ENCODE measurements at places on chromosomes 5 and 9.

- H3K36me3 ChIP-seq, result no peaks in the 10 kb centered on the region
- H3K27me3 ChIP-seq, result no peaks in the 10 kb centered on the region
- H3K4me3 ChIP-seq, result no peak overlapping the region
- no peak overlapping the region for H3K27ac ChIP-seq
- H3K4me1 ChIP-seq, result no peaks in the 10 kb centered on the region
- DNase-seq, result no peak
These were observed 24.7 kb upstream of the SLC6A19 start for GRCh38 chr5:1176473-1177391.

- no peak overlapping the region for H3K4me3 ChIP-seq
- no peaks in the 10 kb centered on the region for H3K27me3 ChIP-seq
- no peak overlapping the region for H3K27ac ChIP-seq
- no peak for DNase-seq
These were observed 69.7 kb downstream of the ZNF618 start for GRCh38 chr9:113945784-113946183.

- no peak overlapping the region for H3K27ac ChIP-seq
- peaks cover 15% of the 10 kb centered on the region for H3K4me1 ChIP-seq
- DNase-seq, result no peak
- no peak overlapping the region for H3K4me3 ChIP-seq
These were observed 259.7 kb upstream of the ANKRD55 start for GRCh38 chr5:56492812-56493211.

DNA sequence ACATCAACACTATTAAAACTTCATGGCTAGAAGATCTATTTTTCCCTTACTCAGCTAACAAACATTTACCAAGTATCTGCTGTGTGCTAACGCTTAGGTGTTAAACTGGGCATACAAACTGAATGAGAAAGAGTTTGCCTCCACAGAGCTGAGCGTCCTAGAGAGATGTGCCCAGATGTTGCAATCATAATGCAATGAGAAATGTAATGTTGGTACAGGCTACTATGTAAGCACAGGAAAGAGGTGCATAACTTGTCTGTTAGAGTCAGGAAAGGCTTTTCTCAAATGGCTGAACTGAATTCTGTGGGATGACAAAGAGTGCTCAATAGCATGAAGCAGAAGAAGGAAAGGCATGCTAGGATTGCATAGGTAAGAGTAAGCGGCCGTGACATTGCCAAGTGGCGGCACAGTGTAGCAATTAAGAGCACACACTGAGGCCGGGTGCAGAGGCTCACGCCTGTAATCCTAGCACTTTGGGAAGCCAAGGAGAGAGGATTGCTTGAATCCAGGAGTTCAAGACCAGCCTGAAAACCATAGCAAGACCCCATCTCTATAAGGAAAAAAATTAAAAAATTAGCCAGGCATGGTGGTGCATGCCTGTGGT is 137.8 kb downstream of the MEF2C start:
- H3K4me3 ChIP-seq, result no peak overlapping the region
- no peaks in the 10 kb centered on the region for H3K36me3 ChIP-seq
- DNase-seq, result no peak
- H3K4me1 ChIP-seq, result no peaks in the 10 kb centered on the region

GRCh38 chr5:175211956-175212756 is 231.8 kb downstream of the DRD1 start:
- H3K27ac ChIP-seq, result no peak overlapping the region
- H3K27me3 ChIP-seq, result no peaks in the 10 kb centered on the region
- H3K36me3 ChIP-seq, result no peaks in the 10 kb centered on the region
- DNase-seq, result no peak
- H3K4me1 ChIP-seq, result no peaks in the 10 kb centered on the region

DNA sequence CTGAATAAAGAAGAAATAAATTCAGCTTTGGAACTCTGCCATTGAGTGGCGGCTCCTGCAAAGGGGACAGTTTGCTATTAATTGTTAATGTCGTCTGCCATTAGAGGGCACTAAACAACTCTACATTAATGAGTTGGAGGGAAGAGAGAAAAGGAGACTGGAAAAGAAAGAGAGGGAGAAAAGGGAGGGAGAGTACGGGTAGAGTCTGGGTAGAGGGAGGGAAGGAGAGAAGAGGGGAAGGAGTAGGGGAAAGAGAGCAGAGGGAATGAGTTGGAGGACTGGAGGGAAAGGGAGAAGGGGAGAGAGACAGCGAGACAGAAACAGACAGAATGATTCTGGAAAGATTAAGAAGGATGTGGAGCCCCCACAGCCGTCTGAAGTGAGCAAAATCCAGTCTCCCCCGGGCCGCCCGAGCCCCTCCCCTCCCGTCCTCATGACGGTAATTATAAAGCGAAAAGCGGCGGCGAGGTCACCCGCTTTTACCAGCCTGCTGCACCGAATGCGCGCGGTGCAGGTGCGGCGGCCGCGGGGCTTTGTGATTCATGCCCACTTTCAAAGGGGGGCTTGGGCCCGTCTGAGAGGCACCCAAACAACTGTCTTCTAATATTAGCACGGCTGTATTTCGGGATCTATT is 1.9 kb upstream of the FST start:
- peaks cover 22% of the 10 kb centered on the region for H3K4me1 ChIP-seq
- no peak overlapping the region for H3K4me3 ChIP-seq
- H3K36me3 ChIP-seq, result no peaks in the 10 kb centered on the region
- peaks cover 29% of the 10 kb centered on the region for H3K27me3 ChIP-seq
- H3K27ac ChIP-seq, result no peak overlapping the region
- DNase-seq, result no peak

DNA sequence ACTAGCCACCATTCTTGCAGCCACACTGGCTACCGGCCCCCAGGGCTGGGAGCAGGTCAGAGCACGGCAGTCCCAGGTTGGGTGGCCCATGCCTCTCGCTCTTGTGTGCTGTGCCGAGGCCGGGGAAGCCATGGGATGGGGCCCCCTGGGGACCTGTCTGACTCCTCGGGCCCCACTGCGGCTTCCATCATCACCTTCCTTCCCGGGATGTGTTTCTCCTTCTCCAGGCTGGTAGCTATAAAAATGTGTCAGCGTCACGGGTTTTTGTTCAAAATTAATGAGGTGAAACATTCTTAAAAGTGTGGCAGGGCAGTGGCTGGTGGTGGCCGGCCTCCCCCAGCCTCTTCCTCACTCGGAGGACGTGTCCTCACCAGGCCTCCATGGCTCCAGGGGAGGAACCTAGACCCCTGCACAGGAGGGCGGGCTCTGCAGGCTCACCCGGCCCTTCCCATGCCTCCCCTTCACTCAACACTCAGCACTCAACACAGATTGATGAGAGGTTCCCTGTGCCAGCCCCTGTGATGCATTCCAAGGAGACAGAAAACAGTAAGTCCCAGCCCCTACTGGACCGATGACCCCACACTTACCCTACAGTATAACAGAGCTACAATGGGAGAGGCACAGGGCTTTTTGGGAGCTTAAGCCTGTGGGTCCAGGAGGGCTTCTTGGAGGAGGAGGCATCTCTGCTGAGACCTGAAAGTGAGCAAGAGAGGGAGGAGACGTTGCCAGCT is 43.2 kb downstream of the PTGES start:
- H3K36me3 ChIP-seq, result no peaks in the 10 kb centered on the region
- no peak for DNase-seq
- peaks cover 18% of the 10 kb centered on the region for H3K4me1 ChIP-seq
- no peak overlapping the region for H3K27ac ChIP-seq
- no peak overlapping the region for H3K4me3 ChIP-seq

DNA sequence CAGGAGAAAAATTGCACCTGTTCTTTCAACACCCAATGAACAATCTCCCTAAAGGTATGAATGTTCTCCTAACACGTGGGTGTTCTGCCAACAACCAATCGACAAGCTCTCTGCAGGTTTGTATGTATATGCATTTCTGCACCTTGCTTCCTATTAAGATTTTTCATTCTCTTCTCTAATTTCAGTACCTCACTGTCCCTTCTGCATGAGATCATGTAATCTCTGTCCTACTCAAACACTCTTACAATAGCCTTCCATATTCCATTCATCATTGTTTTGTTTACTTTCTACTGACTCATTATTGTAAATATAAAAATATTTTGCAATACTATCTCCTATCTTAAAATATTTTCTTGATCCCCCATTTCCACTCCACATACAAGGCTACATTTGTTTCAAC is 382.0 kb downstream of the CDH12 start:
- no peaks in the 10 kb centered on the region for H3K27me3 ChIP-seq
- no peaks in the 10 kb centered on the region for H3K4me1 ChIP-seq
- no peak for DNase-seq
- H3K4me3 ChIP-seq, result no peak overlapping the region
- H3K36me3 ChIP-seq, result no peaks in the 10 kb centered on the region

DNA sequence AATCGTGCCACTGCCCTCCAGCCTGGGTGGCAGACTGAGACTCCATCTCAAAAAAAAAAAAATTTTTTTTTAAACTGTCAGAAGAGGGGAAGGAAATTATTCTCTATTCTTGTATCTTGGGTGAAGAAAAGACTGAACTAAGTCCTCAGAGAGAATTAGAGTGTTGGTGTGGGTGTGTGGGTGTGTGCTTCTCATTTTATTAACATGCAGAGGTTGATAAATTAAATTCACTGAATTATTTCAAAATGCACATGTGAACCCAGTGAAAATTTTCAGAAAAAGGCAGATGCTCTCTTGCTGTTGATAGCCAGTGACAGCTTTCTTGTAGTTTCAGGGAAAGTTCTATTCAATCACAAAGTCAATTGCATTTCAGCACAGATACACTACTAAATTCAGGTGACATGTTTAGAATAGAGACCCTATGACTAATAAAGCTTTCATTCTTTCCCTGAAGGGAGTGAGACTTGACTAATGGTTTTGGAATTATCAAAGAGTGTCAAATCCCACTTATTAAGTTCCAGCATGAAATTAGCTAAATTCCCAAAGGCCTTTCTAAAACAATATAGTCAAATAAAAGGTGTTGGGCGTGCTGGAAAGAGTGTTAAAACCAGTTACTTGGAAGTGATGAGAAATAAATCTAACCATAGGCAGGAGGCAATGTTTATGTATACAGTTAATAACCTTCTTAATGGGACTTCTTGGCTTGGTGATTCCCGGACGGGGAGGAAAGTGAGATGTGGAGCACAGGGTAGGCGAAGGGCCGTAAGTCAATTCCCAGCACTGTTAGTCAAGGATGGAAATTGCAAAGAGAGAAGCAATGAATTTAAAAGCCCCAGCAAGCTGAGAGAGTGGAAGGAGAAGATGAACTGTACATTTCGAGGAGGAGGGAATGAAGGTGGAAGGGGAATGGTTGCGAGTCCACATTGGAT is 103.2 kb upstream of the SPATA31D4 start:
- DNase-seq, result no peak
- no peaks in the 10 kb centered on the region for H3K36me3 ChIP-seq
- no peaks in the 10 kb centered on the region for H3K27me3 ChIP-seq
- H3K27ac ChIP-seq, result no peak overlapping the region

GRCh38 chr5:126753227-126753626 is 23.7 kb upstream of the LMNB1 start:
- DNase-seq, result no peak
- H3K4me1 ChIP-seq, result peaks cover 12% of the 10 kb centered on the region
- no peak overlapping the region for H3K27ac ChIP-seq
- H3K27me3 ChIP-seq, result no peaks in the 10 kb centered on the region
- H3K36me3 ChIP-seq, result no peaks in the 10 kb centered on the region

DNA sequence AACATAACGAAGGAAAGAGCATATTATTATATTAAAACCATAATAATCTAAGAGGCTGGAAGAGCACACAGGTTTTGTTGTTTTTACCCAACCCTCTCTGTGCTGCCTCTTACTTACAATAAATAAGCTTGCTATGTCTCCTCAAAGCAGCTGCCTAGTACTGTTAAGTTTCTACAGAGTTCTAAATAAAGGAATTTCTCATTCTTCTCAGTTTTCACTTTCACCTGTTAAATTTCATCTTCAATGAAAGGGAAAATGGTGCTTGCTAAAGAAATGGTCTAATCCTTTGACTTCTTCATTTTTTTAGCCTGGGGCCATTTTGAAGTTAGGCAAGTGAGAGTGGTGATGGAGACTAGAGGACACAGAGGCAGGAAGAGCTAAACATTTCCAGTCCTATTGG is 396.1 kb downstream of the MAN2A1 start:
- no peaks in the 10 kb centered on the region for H3K36me3 ChIP-seq
- no peak overlapping the region for H3K27ac ChIP-seq
- no peak for DNase-seq
- H3K27me3 ChIP-seq, result no peaks in the 10 kb centered on the region
- H3K4me1 ChIP-seq, result no peaks in the 10 kb centered on the region
- H3K4me3 ChIP-seq, result no peak overlapping the region

DNA sequence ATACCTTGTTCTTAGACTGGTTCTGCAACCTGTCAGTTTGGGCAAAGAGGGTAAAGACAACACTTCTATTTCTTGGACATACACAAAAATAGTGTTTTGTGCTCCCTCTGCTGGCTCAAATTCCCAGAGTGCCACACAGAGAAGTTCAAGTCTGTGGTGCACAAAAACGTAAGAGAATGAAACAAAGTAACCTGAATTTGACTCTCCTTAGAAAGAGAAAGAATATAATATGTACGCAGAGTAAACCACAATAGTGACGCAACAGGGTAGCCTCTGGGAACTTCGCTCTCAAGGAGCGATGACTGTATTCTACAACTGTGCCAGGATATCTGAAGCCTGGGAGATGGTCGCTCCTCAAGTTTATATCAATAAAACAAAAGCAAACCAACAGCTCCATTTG is 18.5 kb downstream of the DDX31 start:
- no peaks in the 10 kb centered on the region for H3K27me3 ChIP-seq
- no peak overlapping the region for H3K27ac ChIP-seq
- peaks cover 31% of the 10 kb centered on the region for H3K36me3 ChIP-seq
- no peak for DNase-seq
- no peak overlapping the region for H3K4me3 ChIP-seq

Measured in CD8-positive, alpha-beta memory T cell (primary cell).